Fibroblast of villous mesenchyme (primary cell): ENCODE measurements at places on chromosomes 7 and 10.

- DNase-seq = no peak
Observed at GRCh38 chr7:55299273-55299967, 65.7 kb upstream of the LANCL2 start.

DNA sequence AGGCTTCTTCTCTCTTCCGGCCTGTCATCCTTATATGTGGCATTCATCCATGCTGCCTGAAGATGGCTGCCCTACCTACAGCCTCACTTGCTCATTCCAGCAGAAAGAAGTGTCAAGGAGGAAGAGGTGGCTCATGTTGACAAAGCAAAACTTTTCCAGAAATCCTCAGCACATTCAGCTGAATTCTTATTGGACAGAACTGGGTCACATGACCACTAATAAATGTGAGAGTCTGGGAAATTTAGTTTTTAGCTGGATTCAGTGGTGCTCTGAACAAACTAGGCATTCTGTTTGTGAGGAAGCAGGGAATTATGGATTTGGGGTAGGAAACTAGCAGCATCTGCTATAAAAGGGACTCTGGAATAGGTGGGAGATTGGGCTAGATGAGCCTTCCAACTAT, 58.6 kb downstream of the CHN2 start:
- DNase-seq = no peak

DNA sequence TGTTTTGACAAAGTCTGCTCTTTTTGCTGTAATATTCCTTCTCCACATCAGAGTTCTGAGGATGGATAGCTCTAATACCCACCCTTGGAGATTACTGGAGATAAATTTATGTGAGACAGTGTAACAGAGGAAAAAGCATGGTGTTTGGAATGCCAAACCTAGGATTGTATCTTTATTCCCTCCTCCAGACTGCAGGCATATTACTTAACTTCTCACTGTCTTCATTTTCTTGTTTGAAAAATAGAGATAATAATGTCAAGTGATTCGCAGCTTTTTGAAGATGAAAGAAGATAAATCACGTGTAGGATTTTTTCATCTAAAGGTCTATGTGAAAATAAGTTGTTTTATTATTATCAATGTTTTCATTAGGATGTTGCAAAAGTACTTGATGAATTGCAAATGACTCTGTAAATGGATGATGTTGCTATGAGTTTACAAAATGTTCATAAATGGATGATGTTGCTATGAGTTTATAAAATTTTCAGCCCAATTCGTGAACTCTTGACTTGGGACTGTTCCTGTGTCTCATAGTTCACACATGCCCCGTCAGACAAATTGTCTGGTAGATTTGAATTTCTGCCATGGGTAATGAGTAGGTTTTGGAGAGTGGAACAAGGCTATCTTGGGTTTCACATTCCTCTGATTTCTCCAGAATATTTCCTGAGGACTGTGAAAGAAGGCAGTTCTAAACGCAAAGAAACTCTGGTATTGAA, 113.1 kb upstream of the IGFBP3 start:
- DNase-seq = no peak

DNA sequence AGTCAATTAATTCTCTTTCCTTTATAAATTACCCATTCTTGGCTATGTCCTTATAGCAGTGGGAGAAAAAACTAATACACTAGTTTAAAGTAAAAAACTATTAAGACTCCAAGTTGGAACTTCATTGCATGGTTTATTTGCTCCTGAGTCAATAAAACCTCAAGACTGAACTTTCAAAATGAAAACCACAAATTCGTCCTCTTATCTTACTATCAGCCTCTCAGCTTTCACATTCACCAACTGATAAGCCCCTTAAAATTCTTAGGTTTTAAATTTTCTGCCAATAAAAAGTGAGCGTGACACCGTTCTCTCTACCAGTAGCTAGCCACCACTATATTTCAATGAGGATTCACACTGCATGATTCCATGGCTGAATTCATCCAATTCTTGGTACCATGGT, 346.4 kb upstream of the NPSR1 start:
- no peak for DNase-seq

GRCh38 chr10:31648966-31649365, 279.7 kb downstream of the ARHGAP12 start:
- DNase-seq = peak; percentile 81

GRCh38 chr7:36082910-36083309, 70.1 kb upstream of the EEPD1 start:
- DNase-seq = no peak

- no peak for DNase-seq
Observed at GRCh38 chr7:14271441-14271840, 282.0 kb upstream of the ETV1 start.

DNA sequence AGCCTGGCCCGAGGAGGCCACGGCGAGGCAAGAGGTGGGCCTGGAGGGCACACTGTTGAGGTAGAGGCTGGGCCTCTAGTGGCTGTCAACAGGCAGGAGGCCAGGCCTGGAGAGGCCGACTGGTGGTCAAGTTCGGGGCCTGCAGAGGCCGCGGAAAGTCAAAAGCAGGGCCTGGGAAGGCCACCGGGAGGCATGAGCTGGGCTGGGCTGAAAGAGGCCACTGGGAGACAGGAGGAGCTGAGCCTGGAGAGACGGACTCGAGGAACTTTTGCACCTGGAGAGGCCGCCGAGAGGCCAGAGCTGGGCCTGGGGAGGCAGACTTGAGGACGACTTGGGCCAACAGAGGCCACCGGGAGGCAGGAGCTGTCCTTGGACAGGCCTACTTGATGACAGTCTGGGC, 321.2 kb downstream of the ZNF479 start:
- DNase-seq = no peak
